ENCODE measurements at places on chromosomes 13 and 19.

DNA sequence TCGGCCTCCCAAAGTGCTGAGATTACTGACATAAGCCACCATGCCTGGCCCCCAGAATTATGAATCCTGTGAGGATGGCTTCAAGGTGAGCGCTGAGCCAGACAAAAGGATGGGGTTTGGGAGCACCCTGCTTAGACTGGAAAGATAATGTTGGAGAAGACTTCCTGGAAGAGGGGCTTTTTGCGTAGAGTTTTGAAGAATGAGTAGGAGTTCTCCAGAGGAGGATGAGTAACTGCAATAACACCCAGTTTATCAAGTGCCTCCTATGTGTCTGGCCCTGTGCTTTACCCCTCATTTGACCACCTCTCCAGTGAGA, 641 bp upstream of the GDF15 start:
- no peak for DNase-seq

- no peak for DNase-seq
Observed at GRCh38 chr13:97561182-97561581, 127.2 kb downstream of the RAP2A start.

GRCh38 chr13:45137526-45137925, 17.2 kb downstream of the GTF2F2 start:
- DNase-seq = no peak

DNA sequence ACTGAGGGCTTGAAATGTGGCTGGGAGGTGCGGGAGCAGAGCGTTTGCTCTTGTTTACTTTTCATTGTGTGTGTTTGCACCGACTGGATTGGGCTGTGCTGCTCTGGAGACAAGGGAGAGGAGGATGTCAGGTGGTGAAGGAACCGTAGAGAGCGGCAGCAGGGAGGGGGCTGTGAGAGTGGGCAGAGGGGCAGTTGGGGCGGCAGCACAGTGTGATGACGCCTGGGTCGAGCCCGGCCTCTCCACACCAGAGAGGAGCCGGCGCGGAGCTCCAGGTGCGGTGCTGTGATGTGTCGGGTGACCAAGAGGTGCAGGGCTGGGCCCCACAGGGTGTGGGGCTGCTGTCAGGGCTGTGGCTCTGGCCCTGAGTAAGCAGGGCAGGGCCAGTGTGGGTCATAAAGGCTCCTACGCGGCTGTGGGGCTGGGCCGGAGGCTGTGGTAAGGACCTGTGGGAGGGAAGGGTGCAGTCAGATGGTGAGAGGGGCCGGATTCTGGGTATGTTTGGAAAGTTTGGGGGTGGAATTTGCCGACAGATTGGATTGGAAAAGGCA, 10.5 kb downstream of the NAXD start:
- no peak for DNase-seq

Data from right renal pelvis (tissue), 4 donors.